ENCODE measurements at places on chromosomes 12 and 14.

DNA sequence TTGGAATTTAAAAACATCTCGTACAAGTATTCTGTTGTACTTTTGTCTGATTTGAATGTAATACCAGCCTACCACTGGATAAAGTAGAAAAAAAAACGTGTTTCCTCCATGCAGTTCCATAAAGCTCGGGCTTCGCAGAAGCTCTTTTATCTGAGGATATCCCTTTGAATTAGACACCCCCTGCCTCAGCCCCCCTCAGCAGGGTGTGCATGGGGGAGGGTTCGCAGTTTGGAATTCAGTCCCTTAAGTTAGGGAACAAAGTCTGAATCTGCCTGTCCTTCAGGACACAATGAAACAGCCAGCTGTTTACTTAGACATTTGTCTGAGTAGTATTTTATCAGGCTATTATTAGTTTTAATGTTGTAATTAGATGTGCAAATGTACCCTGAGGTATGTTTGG, 234.0 kb upstream of the CAND1 start:
- no peak for DNase-seq

DNA sequence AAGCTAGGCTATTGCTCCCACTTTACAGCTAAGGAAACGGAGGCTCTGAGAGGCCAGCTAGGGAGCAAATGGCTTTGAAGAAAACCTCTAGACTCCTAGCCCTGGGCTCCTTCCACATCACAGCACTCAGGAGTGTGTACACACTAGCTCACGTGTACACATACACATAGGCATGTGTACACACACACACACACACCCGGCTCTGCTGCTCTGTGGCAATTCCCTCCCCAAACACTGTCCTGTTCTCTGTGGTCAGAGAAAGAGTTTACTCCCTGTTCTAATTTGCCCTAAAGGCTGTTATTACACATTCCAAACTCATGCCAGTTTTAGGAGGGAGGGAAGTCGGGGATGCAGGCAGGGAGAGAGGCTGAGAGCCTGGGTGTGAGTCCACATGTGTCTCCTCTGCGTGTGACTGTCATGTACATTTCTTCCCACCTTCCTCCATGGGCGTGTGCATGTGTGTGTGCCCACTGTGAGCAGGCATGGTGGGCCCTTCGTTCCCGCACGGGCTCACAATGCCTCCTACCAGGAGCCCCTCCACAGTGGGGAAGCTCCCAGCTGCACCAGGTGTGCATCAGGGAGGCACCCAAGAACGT, 14.2 kb downstream of the TRPV4 start:
- no peak for DNase-seq

- no peak for DNase-seq
These were observed 71.7 kb downstream of the DNAH10 start for GRCh38 chr12:123833830-123834229.

- DNase-seq, result no peak
These were observed 34.8 kb upstream of the MMP17 start for GRCh38 chr12:131793243-131794022.

DNA sequence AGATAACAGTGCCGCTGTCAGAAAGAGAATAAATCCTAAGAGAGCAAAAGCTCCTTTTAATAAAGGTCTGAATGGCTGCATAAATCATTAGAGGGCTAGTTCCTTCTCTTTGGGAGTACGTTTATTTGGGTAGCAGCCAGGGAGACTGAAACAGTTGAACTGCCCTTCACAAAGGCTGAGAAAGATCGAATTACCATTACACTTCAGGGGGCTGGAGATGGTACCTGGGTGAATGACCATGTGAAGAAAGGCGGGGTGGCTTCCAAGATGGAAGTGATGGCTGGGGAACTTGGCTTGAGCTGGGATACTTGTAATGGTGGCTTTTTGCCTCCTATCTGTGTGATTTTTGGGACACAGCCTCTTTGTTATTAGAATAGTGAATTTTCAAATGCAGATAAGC, 1.7 kb upstream of the FGD4 start:
- no peak for DNase-seq

DNA sequence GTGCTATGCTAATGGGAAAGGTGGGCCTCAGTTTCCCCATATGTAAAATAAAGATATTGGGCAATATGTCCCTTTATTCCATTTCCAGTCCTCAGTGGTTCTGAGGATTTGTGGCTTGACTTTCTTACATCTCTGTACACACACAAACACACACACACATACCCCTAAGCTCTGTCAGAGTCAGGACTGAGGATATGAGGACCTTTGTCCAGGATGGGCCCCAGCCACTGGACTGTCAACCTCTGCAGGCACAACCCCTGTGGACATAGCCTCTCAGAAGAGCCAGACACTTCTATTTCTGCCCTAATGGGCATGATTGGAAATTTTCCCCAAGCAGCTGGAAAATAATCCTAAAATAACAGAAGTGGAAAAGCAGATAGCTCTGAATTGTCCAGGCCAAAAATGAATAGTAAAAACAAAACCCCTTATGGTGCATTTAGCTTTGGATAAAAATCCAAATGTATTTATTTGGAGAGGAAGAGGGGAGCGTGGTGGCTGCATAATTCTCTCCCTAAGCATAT, 50.2 kb downstream of the RIN3 start:
- no peak for DNase-seq

- no peak for DNase-seq
These were observed 21.1 kb downstream of the TMED8 start for GRCh38 chr14:77355811-77356210.

DNA sequence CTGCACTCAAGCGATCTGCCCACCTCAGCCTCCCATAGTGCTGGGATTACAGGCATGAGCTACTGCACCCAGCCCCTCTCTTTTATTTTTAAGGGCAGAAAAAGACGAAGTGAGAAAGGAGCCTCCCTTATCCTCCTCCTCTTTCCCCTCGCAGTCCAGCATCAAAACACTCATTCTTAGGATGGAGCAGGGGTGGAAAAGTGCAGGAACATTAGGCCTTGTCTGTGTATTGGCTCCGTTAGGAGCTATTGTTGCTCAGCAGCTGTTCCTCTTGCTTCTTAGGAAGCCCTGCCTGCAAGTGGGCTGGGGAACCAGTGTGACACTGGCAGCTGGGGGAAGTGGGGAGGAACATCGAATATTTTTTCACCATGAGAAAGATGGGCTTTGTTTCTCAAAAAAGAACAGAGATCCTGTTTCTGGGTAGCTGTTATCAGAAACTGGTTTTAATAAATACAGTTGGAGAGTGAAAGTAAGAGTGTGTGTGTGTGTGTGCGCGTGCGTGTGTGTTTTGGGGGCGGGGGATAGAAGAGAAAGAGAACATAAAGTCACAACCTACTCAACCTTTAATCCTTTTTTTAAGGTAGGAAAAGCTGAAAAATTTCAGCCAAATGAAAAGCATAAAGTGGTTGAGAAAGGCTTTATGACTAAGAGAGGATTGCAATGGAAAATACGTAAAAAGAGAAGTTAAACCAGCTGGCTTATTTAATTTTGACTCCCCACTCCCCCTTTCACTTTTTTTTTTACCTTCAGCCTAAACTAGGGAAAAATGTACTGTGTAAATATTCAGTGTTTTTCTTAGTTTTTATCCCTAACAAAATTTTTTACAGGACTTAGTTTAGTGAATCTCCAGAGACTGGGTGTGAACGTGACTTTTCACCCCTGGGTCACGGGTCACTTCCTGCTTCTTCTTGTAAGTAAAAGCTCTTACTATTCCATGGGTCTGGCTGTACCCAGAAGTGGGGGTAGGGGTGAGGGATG, 197.2 kb upstream of the PLEKHG7 start:
- DNase-seq, result peak; percentile 74

GRCh38 chr14:100370003-100370402, 46.9 kb downstream of the SLC25A47 start:
- DNase-seq, result no peak

All from femur (tissue), 1 donor.